T-helper 17 cell (primary cell): ENCODE measurements at places on chromosomes 3 and 15.

DNA sequence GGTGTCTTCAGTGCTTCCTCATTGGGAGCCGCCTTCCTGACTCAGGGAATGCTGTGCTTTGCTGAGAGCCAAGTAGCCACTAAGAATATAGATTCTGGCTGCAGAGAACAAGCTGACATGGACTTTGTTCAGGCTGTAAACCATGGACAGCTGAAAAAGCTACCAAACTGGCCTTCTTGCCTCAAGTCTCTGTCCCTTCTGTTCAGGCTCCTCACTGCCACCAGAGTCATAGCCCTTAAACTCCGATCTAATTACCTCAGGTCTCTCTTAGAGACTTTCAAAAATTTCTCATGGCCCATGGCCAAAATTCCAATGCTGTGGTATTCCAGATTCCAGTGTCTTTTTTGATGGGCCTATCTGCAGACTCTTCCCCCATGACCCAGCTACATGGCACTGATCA, 19.4 kb upstream of the PTX3 start:
- DNase-seq, result no peak

- no peak for DNase-seq
These were observed 275.8 kb downstream of the SATB1 start for GRCh38 chr3:18149386-18149785.

DNA sequence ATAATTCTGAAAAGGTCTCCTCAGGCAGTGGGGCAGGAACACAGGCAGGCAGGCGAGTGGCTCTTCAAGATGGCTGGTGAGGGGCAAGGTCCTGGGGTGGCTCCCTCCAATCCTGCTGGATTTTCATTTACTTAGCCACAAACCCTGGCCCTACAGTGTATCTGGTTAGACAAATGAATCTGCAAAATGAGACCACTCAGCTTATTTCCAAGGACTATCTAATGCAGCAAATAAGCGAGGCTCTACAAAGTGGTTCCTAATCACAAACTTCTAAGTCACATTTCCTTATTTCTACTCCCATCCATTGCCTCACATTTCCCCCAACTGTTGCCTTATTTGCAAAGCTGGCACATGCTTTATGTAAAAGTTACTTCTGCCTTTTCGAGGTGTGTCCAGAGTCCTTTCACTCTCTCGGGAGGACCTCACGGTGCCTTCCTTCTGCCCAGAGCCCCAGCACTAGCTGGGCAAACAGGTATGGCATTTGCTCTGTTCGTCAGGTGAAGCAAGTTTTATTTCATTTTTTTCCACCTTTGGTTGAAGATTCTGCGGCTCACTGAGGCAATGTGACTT, 40.5 kb downstream of the CCDC12 start:
- no peak for DNase-seq

DNA sequence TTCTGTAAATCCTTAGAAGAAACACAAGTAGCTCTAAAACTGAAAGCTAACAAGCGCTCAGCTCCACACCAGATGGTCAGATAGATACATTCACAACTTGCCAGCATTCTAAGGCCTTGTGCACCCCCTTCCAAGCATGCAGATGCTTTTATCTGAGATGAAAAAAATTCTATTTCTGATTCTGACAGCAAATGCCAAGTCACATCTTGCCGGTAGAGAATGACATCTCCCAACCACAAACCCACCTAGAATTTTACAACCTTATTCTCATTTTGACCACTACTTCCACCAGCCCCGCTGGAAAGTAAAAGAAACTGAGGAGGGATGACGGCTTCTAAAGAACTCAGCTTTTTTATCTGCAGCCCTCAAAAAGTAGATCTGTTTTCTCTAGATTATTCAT, 57.7 kb downstream of the SUMF1 start:
- DNase-seq, result no peak

GRCh38 chr3:50170689-50171088, 15.6 kb downstream of the SEMA3F start:
- no peak for DNase-seq

DNA sequence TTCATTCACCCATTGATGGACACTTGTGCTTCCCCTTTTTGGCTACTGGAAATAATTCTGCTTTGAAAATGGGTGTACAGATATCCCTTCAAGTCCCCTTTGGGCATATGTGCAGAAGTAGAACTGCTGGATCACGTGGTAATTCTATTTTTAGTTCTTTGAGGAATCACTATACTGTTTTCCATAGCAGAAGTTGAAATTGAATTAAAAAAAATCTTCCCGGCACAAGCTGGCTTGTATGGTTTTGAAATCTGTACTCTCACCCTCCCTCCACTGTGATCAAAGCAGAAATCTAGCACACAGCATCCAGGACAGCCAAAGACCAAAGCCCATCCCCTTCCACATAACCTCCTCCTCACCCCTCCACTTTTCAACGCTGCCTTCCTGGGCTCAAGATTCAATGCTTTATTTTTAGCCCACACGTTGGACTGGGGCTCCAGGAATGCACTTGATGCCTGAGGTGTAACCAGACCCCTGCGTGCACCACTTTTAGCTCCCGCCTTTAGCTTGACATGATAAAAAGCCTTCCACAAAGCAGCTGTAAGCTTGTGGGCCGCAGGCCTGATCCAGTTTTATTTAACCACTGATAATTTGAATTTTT, 29.9 kb downstream of the TMEM40 start:
- DNase-seq, result no peak

DNA sequence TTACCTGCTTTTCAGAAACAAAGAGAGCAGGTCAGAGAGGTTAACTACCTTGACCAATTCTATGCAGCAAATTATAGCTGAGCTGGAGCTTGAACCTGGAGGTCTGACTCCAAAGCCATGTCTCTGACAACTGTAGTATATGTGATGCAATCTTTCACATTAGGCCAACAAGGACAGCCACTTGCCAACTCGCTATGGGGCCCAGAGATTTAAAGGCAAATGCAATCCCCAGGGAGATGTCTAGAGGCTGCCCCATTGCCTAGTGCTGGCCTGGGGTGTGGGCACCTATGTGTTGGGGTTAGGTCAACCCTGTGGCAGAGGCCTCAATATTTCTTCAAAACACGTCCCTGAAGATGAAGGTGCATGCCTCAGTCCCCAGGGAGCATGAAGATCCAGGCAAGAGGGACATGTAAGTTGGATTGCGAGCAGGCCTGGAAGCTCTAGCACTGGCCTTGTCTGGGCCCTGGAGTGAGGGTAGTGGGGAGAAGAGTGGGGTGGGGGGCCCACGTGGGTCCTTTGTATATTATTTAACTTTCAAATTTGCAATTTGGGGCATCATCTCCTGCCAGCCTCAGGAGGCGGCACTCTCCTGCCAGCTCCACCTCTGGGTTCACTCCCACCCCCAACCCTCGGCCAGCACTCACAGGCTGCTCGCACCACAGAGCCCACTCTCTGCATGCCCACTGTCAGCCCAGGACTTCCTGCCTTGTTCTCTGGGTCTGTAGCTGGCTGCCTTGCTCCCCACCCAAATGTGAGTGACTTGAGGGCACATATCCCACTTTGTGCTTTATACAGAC, 64.3 kb downstream of the SLC12A8 start:
- DNase-seq, result no peak

- no peak for DNase-seq
These were observed 78.1 kb downstream of the AGBL1 start for GRCh38 chr15:86157606-86158293.

GRCh38 chr3:99384596-99384995, 253.8 kb upstream of the COL8A1 start:
- DNase-seq, result no peak

DNA sequence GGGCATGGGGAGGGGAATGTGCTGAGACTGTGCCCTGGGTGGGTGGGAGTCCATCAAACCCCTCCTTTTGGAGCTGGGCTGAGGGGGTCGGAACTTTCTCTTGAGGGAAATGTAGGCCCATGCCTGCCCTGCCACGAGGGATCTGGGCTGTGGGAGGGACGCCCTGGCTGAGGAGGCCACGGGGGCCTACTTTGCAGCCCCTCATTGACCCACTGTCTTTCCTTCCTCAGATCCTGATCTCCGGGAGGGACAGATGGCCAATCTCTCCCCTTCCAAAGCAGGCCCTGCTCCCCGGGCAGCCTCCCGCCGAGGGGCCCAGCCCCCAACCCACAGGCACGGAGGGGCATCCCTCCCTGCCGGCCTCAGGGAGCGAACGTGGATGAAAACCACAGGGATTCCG, 25.3 kb downstream of the LOXL1 start:
- DNase-seq, result no peak

DNA sequence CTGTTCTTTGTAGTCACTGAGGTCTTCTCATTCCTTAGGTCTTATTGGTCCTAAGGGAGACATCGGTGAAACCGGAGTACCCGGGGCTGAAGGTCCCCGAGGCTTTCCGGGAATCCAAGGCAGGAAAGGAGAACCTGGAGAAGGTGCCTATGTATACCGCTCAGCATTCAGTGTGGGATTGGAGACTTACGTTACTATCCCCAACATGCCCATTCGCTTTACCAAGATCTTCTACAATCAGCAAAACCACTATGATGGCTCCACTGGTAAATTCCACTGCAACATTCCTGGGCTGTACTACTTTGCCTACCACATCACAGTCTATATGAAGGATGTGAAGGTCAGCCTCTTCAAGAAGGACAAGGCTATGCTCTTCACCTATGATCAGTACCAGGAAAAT, 11.6 kb downstream of the ADIPOQ start:
- no peak for DNase-seq

GRCh38 chr15:86445579-86446252, 366.0 kb downstream of the AGBL1 start:
- no peak for DNase-seq

GRCh38 chr3:26636096-26636727, 13.6 kb downstream of the LRRC3B start:
- DNase-seq, result no peak

- DNase-seq, result no peak
These were observed 45.3 kb downstream of the ADAMTS9 start for GRCh38 chr3:64642327-64643151.

GRCh38 chr3:170600005-170600624, 14.2 kb upstream of the SLC7A14 start:
- no peak for DNase-seq

DNA sequence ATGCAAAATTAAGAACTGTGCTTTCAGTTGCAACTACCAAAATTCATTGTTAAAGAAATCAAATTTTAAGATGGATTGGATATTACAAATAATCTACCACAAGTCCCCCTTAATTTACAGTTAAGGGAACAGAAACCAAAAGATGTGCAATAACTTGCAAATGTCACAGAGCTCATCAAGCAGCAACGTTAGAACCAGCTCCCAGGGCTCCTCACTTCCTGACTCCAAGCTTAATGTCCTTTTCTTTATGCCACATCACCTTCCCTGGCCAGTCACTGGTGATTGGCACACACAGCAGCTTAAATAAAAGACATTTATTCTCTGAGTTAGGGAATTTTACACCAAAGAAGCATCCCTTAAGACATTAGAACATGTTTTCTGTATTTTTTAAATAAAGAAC, 159.7 kb downstream of the RSL24D1 start:
- no peak for DNase-seq

DNA sequence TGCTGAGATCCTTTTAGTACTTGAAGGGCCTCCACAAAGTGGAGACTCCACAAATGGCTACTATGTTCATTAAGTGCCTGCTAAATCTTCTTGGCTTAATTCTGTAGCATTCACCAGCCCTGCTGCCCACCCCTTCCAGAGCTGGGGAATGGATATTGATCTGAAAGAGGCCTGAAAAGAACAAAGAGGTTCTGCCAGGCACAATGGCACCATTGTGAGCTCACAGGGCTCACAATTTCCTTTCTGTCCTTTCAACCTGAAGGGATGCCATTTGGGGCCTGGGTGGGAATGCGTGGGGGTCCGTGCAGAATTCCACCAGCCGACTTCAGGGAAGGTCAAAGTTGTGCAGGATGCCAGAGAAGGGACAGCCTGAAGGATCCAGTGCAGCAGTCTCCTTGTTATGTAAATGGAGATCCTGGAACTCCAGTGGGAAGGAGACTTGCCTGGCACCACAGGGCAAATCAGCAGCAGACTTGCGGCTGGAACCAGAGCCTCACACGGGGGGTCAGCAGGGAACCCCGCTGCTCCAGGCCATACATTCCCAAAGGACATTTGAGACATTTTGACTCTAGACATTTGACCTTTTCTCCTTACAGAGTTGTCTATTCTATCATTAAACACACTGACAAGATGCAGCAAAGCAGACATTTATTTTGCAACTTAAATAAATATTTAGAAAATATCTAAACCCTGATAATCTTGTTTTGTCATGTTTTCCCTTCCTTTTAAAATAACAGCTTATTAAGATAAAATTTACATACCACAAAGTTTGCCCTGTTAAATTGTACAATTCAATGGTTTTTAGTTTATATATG, 21.5 kb upstream of the MORF4L1 start:
- DNase-seq, result no peak

DNA sequence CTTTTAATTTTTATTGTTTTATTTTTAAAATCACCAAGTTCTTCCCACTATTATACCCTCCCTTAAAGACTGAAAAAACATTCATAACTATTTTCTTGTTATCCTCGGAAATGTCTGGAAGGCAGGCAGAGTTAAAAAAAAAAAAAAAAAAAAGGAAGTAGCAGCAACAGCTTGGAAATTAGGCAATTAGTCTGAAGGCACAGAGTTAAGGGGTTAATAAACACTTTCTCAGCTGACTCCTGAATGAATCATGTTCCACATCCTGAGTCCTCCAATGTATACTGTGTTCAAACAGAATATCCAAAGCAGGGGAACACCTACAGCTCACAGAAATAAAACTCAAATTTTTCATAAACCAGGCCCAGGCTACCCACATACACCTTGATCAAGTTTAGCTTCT, 5.8 kb downstream of the HEXA start:
- DNase-seq, result no peak

GRCh38 chr15:99502182-99502581, 63.6 kb upstream of the MEF2A start:
- no peak for DNase-seq

- no peak for DNase-seq
These were observed 694.9 kb downstream of the MECOM start for GRCh38 chr3:168968609-168969008.

GRCh38 chr3:124730941-124731297, 667 bp downstream of the UMPS start:
- DNase-seq, result no peak

- DNase-seq, result no peak
These were observed 36.8 kb upstream of the GOLGA6L2 start for GRCh38 chr15:23483821-23484299.

GRCh38 chr3:15556512-15556911, 35.0 kb upstream of the COLQ start:
- DNase-seq, result no peak

- DNase-seq, result no peak
These were observed 471.8 kb downstream of the MFSD1 start for GRCh38 chr3:159273608-159274007.

DNA sequence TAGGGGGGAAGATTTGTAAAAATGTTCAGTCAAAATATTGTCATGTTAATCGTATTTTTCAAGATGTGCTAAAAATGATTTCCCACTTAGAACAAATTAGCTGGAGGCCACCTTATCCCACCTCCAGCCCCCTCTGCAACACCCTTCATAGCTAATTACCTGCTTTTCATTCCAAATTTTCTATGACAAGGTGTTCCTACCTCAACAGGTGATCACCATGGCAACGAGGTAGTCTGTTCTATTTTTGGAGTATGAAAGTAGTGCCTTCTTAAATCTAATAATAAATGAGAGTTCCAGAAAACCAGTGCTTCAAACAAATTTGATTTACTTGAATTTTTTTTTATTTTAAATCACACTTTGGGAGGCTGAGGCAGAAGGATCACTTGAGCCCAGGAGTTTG, 149.8 kb downstream of the FNDC3B start:
- DNase-seq, result no peak

GRCh38 chr3:131216801-131217200, 164.8 kb upstream of the NUDT16 start:
- no peak for DNase-seq
